ENCODE measurements at places on chromosomes 1 and 21. TPM values are rescaled to one million over a fixed set of nuclear protein-coding genes. Genes with fewer than 3 reads are reported as not detected.

FAM110D gene
- not detected for total RNA-seq

SLC6A9 gene
- total RNA-seq: 4.4 TPM

SH3BGR gene
- 2.7 TPM for total RNA-seq

MAEL gene
- not detected for total RNA-seq

ZNF648 gene
- not detected for total RNA-seq

MARK1 gene
- 0.78 TPM for total RNA-seq

OR2W3 gene
- total RNA-seq: not detected
